Sigmoid colon (tissue), 7 donors: ENCODE measurements at places on chromosomes 12 and 14. TPM values are rescaled to one million over a fixed set of nuclear protein-coding genes. Genes with fewer than 3 reads are reported as not detected.

GRCh38 chr12:124956571-124956970 lies 32.4 kb downstream of the DHX37 start:
- H3K36me3 ChIP-seq = peaks cover 52% of the 10 kb centered on the region
- no peak overlapping the region for H3K4me3 ChIP-seq
- H3K27ac ChIP-seq = no peak overlapping the region
- no peak for DNase-seq
- H3K4me1 ChIP-seq = no peaks in the 10 kb centered on the region

- H3K27ac ChIP-seq = no peak overlapping the region
- no peaks in the 10 kb centered on the region for H3K27me3 ChIP-seq
- no peak overlapping the region for H3K4me3 ChIP-seq
- no peak for DNase-seq
- no peaks in the 10 kb centered on the region for H3K4me1 ChIP-seq
These were observed 88.8 kb downstream of the SCFD1 start for GRCh38 chr14:30710876-30711275.

DNA sequence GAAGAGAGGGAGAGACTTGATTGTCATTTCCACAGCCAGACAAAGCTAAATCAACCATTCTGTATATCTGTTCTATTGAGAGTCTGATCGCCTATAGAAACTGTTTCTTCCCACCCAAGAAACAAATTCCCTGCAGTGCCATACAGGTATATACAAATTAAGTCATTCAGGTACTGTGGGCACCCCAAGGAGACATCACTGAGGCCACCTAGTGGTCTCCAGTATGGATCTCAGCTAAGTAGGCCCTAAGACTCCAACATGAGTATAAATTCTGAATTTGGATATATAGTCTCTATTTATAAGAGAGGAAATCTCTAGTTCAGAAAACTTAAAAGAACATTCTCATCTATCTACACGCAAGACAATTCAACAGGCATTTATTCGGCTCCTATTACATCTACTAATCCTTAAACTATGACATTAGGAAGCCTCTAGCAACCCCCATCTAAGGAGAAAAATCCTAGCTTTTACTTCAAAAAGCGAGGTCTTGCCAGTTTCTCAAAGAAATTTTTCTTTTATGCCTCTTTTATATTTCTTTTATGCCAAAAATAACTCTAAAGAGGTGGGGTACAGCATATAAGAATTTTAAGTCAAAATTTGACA lies 62.6 kb downstream of the DCAF5 start:
- no peak overlapping the region for H3K4me3 ChIP-seq
- H3K36me3 ChIP-seq = peaks cover 6% of the 10 kb centered on the region
- H3K4me1 ChIP-seq = no peaks in the 10 kb centered on the region
- no peaks in the 10 kb centered on the region for H3K27me3 ChIP-seq
- peak overlapping the region; percentile 88 for H3K27ac ChIP-seq
- no peak for DNase-seq

The TWF1 gene
- 72.6 TPM for total RNA-seq

The FAM181A gene
- not detected for total RNA-seq

The PTPRO gene
- total RNA-seq = 0.99 TPM

The ADAMTS20 gene
- not detected for total RNA-seq

GRCh38 chr12:108831309-108831991 lies 25.9 kb downstream of the SSH1 start:
- no peak for DNase-seq
- peak overlapping the region; percentile 90 for H3K27ac ChIP-seq
- no peak overlapping the region for H3K4me3 ChIP-seq
- H3K4me1 ChIP-seq = no peaks in the 10 kb centered on the region

The WSCD2 gene
- total RNA-seq = 1.6 TPM

- H3K4me1 ChIP-seq = no peaks in the 10 kb centered on the region
- no peak overlapping the region for H3K27ac ChIP-seq
- H3K4me3 ChIP-seq = no peak overlapping the region
- no peaks in the 10 kb centered on the region for H3K36me3 ChIP-seq
- no peaks in the 10 kb centered on the region for H3K27me3 ChIP-seq
- DNase-seq = no peak
These were observed 1278.7 kb upstream of the USP15 start for GRCh38 chr12:60981473-60981872.

DNA sequence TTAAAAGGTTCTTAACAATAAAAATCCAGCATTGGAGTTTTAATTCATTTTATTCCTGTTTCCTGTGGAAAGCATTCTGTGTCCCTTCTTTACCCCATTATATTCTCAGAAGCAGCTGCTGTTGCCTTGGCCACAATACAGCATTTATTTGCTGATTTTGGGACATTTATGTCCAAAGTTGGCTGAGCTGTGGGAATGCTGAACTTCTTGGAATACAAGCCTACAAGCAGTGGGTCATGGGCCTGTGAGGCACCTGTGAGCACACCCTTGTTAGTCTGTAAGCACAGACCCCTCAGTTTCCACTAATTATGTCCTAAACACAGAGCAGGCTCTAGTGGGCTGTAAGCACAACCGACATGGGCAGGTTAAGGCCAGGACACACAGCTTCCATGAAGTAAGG lies 122.2 kb upstream of the IGF1 start:
- no peak for DNase-seq
- H3K4me1 ChIP-seq = no peaks in the 10 kb centered on the region
- H3K4me3 ChIP-seq = no peak overlapping the region
- H3K36me3 ChIP-seq = no peaks in the 10 kb centered on the region

The KRT83 gene
- total RNA-seq = not detected

The MYBPC1 gene
- total RNA-seq = 0.54 TPM
